ENCODE measurements at places on chromosomes 13 and 19.

DNA sequence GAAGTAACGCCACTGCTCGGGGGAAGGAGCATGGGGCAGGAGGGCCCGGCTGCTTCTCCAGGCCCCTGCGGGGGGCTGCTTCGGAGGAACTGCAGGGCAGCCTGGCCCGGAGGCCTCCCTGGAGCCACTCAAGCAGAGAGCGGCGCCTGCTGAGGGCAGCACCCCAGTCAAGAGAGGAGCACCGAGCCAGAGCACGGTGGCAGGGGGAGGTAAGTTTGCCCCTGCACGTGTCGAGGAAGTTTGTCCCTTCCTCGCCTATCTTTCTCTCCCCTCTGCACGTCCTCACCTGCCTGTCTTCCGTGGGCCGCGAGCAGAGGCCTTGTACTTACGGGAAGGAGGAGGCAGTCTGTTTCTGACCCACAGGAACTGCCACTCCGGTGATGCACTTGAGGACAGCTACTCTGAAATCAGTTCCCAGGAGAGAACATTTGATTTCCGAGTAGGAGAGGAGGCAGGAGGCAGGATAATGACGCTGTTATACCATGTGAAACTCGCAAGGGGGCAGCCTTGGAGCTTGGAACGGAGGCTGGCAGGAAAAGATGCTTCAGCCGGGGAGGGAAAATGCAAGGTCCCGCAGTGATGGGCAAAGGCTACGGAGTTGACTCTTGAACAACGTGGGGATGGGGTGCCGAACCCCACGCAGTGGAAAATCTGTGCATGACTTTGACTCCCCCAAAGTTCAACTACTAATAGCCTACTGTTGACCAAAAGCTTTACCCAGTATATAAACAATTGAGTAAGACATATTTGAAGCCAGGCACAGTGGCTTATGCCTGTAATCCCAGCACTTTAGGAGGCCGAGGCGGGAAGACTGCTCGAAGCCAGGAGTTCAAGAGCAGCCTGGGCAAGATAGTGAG, 5.0 kb downstream of the FFAR1 start:
- DNase-seq, result peak; percentile 72

GRCh38 chr13:80830431-80830830, 489.5 kb upstream of the SPRY2 start:
- DNase-seq, result no peak

- no peak for DNase-seq
Measured at GRCh38 chr19:51135004-51135403, 7.1 kb upstream of the SIGLEC7 start.

DNA sequence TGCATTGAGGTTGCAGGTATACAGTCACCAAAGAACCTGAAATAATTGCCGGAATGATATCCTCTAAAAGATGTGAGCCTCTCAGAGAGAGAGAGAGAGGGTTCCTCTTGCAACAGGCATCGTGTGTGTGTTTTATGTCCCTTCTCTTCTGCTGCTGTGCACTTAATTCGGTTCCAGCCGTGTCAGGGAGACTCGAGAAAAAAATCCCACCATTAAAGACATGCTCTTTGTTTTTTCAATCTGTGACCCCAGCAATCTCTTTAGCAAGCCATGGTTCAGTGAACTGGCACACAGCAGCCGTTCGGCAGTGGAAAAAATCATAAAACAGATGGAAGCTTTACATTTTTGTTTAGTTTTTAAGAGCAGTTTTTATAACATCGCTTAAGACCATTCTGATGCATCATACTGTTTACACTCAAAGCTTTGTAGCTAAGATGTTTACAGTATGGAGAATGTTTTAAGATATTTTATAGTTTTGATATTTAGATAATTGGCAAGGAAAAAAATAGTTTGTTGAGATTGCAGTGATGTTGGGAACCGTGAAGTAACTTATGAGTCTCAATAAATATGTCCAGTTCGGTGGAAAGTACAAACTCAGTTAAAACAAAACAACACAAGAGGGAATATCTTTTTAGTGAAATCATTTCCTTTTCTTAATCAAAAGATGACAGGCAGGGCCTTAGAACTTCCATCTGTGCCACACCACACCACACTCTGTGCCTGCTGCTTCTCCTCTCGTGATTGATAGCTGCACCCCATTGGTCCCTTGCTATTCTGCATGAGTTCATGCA, 31.2 kb upstream of the ZNF536 start:
- no peak for DNase-seq

DNA sequence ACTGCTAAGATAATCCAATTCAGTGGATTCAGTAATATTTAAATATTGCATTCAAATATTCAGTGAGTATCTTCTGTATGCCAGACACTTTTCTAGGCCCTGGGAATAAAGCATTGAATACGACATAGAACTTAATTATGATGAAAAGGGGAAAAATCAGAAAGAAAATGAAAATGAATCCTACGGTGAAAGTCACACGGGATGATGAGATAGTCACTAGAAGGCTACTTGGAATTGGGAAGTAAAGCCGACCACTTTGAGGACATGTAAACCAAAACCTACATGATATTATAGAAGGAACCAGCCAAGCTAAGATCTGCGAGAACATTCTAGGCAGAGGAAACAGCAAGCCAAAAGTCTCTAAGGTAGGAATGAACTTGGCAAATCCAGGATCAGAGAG, 10.1 kb downstream of the DPY19L3 start:
- no peak for DNase-seq

DNA sequence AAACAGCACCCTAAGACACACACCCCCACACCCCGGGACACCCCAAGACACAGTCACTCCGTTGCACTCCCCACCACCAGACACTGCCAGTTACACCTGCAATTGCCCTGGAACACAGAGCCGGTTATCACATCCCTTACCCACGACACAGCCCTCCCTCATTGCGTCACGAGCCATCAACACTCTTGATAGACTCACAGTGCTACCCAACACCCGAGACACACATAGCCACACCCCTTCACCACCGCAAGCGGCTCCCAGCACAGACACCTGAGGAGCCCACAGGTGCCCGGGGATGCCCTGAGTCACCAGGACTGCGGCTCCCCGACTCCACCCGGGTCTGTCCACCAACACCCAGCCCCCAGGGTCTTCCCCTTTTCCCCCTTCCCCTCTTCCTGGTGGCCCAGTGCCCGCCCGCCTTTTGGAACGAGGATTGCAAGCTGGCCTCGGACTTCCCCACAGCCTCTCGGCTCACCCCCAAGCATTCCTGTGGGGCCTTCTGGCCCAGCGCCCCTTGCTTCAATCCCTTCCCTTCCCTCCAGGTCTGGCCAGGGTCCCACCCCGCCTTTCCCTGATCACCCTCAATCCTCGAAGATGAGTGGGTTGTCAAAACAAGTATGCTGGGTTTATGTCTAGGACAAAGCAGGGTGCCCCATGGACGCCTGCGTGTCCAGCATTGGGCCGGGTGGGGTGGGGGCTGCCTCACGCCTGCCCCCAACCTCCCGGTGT, 1.7 kb upstream of the PTGER1 start:
- DNase-seq, result no peak

DNA sequence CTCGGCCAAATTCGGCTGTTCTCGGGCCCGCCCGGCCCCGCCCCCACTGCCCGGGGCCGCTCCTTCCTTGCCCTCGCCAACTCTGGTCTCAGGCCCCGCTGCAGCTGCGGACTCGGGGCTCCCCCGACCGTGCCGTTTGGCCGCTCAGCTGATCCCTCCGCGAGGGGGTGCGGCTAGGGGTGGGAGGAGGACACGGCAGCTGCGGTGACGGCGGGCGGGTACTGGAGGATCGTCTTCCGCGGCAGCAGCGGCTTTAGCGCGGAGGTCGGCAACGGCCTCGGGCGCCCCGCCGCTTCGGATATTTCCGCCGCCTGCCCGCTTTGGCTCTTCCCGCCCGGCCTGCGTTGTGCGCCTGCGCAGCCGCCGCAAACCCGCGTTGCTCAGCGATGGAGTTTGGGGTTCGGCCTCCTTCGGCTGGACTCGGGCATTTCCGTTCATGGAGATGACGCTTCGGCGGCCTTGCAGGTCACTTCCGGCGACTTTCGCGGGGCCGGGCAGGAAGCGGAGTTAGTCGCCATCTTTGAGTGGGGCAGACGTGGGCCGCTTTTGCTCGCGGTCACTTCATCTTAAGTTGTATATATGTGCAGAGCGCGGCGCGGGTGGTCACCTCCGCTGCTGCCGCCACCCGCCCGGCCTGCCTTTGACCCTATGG, 338 bp upstream of the UBE2M start:
- peak; percentile 100 for DNase-seq

DNA sequence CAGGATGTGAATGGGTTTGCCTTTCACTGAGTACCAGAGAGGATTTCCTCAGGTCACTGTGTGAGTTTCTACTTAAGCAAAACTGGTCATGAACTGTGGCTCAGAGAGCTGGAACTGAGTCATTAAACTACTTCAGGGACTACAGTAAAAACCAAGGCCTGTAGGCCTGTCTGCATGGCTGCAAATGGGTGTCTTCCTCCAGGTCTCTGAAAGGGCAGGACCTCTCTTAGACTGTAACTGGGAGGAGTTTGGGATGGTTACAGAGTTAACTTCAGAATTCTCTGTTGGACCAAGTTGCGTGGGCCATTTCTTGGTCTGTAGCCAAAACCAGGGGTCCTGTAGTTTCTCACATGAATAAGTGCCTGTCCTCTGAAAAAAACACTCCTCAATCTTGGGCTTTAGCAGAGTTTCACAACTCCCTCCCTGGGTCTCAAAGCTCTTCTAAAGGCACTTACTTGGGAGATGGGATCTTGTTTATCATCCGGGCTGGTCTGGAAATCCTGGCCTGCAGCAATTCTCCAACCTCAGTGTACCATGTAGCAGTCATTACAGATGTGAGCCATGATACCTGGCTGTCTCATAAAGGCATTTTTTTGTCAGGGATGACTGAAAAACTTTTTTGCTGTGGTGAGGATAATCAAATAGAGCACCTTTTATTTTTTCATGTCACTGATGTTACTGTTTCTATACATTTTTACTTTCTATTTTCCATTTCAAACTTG, 19.7 kb downstream of the ZNF714 start:
- no peak for DNase-seq

DNA sequence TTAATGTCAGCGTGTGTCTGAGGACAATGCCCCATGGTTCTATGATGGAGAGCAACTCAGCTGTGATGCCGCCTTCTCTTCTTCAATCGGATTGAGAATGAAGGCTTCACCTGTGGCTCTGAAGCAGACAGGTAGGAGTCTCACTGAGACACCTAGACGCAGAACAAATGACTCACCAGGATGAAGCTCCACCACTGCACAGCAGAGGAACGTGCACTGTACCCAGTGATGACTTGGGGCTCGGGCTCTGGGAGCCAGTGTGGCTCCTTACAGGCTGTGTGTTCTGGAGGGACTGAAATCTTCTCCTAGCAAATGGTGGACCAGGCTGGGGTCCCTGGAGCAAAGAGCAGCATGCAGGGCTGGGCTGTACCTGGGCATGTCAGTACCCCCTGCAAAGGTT, 44.0 kb downstream of the CCDC70 start:
- no peak for DNase-seq

DNA sequence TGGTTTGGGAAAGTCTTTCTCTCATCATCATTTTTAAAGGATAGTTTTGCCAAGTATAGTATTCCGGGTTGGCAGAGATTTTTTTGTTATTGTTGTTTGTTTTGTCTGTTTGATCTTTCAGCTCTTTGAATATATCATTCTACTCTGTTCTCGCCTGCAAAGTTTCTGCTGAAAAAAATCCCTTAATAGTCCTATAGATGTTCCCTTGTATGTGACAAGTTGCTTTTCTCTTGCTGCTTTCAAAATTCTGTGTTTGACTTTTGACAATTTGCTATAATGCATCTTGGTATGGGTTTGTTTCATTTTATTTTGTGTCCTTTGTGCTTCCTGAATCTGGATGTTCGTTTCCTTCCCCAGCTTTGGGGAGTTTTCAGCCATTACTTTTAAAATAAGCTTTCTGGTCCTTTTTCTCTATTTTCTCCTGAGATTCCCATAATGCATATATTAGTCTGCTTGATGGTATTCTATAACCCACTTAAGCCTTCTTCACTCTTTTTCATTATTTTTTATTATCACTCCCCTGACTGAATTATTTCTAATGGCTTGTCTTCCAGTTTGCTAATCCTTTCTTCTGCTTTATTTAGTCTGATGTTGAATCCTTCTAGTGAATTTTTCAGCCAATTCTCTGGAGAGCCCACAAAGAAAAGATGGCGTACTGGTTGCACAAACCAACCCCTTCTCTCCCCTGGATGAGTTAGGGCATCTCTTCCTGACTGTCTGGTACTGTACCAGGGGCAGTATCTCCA, 14.6 kb downstream of the ZNF569 start:
- no peak for DNase-seq

- DNase-seq, result no peak
Measured at GRCh38 chr19:41305927-41306793, 3.8 kb upstream of the CCDC97 start.

- no peak for DNase-seq
Measured at GRCh38 chr13:31011193-31011860, 78.9 kb downstream of the TEX26 start.

- no peak for DNase-seq
Measured at GRCh38 chr19:14943601-14944000, 2.3 kb downstream of the OR7C2 start.

DNA sequence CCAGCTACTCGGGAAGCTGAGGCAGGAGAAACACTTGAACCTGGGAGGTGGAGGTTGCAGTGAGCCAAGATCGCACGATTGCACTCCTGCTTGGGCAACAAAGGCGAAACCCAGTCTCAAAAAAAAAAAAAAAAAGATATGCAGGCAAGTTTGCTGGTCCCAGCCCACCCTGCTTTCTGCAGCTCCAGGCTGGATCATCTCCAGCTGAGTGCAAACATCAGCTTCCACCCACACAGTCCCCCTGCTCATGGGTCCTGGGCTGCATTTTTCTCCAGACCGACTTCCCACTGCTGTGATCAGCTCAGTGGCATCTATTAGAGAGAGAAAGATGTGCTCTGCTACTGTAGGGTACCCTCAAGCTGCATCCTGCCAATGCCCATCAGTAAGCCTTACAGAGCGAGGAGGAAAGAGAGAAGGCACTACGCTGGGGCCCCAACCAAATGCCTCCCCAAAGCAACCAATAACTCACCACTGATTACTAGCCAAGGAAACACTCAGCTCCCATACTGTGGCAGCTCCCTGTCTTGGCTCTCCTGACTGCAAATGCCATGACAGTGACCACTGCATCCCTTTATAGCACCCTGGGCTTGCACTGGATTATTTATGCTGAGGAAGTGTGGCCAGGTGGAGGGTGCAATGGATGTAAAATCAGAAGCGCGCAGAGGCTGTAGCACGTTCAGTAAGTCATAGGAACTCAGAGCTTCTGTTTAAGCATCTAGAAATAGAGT, 170.9 kb upstream of the ZNF507 start:
- DNase-seq, result no peak

GRCh38 chr13:32370805-32371204, 55.5 kb downstream of the BRCA2 start:
- DNase-seq, result no peak

DNA sequence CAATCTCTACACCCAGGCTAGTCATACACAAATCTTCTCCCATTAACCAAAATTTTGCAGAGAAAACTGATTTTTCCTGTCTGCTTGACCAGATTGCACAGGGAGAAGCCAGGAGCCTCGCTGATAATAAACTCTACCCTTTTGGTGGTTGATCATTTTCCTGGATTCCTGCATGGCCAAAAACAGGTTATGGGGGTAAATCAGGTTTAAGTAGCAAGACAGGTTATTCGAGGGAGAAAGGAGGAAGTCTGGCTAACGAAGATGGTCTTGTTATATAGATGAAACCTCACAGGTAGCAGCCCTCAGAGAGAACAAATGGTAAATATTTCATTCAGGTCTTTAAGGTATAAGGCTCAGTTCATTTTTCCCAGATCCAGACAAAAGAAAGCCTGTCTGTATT, 16.0 kb upstream of the CEACAM6 start:
- no peak for DNase-seq

Data from nephron progenitor cell (in vitro differentiated cells).